Body of pancreas (tissue), 4 donors: ENCODE measurements at places on chromosomes 12 and 14. TPM values are rescaled to one million over a fixed set of nuclear protein-coding genes. Genes with fewer than 3 reads are reported as not detected.

- peak; percentile 50 for DNase-seq
Observed at GRCh38 chr12:76586764-76587395, 27.3 kb upstream of the OSBPL8 start.

DNA sequence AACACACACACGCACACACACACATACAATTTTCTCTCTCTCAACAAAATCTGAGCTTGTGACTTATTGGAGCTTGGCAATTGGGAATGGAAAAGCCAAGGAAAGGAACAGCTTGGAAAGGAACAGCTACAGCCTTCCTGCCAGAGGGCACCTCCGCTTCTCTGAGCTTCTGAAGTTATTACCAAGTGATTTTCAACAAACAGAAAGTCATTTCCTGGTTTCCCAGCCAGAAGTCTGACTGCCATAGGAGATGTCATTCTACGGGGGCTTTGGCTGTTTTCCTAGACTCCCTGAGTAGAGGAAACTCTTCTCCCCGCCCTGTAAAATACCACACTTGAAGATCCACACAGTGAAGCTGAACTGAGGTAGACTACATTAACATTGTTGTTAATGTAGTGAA lies 198.3 kb downstream of the CFAP54 start:
- no peak for DNase-seq

GRCh38 chr14:99947695-99948094 lies 117.5 kb upstream of the EVL start:
- peak; percentile 5 for DNase-seq

GRCh38 chr14:36515105-36515593 lies 4.9 kb downstream of the NKX2-1 start:
- no peak for DNase-seq

DNA sequence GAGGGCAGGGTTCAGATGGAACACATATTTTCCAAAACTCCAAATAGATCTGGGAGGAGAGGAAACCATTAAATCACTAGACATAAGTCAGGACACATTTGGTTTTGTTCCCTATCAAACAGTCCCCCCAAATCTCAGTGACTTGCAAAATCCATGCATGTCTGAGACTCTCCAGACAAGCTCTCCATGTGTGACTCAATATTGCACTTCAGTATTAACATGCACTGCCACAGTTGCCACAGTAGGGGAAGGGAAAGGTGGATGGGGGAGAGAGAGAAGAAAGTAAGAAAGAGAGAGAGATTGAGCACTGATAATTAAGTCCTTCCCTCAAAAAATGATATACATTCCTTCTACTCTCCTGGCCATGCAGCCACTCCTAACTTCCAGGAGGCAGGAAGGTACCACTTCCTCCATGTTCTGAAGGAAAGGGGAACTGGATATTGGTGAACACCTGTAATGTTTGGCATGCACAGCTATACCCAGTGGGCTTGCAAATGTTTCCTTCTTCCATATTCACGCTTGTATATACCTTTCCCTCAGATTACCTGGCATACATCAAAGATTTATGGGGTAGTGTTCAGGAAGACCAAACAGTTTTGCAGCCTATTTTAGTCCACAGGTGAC lies 310.0 kb downstream of the ZFP36L1 start:
- DNase-seq, result no peak

DNA sequence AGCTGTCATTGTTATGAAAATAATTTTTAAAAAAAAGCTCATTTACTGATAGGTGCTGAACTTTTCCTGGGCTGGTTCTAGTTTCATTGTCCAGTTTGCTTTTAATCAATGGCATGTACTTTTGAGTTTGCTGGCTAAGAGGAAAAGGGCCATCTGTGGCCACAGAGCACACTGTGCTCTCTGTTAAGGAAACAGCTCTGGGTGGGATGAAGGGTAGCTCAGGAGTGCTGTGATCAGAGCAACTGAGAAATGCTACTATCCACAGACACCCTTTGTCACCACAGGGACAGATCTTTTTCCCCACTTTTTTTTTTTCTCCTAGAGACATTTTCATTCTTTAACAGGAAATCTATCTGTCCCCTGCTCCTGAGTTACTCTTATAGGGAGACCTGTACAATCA lies 387.1 kb upstream of the PRICKLE1 start:
- DNase-seq, result no peak

GRCh38 chr14:21096978-21097635 lies 1.3 kb downstream of the ZNF219 start:
- no peak for DNase-seq

- no peak for DNase-seq
Observed at GRCh38 chr14:28776482-28777266, 10.1 kb downstream of the FOXG1 start.

DNA sequence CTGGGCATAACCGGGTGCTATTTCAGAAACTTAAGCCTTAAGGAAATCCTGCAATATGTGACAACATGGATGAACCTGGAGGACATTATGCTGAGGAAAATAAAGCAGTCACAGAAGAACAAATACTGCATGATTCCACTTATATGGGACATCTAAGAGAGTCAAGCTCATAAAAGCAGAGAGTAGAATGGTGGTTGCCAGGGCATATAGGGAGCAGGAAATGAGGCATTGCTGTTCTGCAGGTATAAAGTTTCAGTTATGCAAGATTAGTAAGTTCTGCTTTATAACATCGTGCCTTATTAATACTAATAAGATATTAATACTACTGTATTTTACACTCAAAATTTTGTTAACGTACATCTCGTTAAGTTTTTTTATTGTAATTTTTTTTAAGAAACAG lies 124.2 kb upstream of the ATF1 start:
- no peak for DNase-seq

- no peak for DNase-seq
Observed at GRCh38 chr12:131063413-131063812, 109.7 kb downstream of the ADGRD1 start.

Gene RIPK3
- total RNA-seq, result 6.0 TPM

Gene ARHGEF40
- total RNA-seq, result 142 TPM
